NCI-H1092 (cell line): ENCODE measurements at places on chromosomes 2 and 18.

DNA sequence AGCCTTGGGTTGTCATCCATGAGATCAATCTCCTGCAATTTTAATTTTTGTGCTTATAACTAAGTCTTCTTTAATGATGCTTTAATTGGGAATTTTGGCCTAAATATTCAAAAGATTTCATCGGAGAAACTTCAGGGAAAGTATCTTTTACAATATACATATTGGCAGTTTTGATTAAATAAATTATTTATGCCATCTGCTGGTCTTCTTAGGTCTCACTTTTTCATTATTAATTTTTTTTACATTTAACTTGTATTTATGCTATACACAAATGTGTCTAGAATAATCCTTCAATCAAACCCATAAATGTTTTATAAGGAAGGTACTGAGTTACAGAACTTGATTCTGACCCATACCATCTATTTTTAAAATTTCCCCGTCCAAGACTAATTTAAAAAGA lies 95.1 kb upstream of the XPO1 start:
- no peak for DNase-seq

- DNase-seq, result no peak
These were observed 397.2 kb upstream of the CDH19 start for GRCh38 chr18:67001052-67001451.

DNA sequence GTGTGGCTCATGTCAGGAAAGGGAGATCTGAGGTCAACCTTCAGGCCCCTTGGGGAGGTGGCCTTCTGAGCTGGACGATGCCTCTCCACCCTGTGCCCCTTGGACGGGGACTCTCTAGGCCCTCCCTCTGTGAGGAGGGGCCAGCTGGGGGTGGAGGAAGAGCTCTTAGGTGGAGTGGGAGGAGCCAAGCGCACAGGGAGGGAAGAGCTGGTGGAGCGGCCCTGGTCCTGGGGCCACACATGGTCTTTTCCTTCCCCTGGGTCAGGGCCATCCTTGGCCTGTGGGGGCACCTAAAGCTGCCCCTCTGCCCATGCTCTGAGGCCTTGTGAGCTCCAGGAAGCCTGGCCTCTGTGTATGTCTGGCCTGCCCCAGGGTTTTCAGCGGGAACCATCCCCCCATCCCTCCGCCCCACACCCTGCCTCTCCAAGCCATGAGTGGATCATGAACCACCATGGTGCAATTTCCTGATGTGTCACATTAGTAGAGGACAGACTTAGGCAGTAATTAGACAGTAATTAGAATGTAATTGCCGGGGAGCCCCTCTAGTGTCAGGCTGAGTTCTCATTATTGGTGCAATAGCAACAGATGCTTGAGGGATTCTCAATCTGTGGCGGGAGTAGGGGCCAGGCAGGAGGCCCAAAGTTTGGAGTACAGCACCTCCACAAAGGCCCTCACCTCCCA lies 63.0 kb downstream of the GLI2 start:
- no peak for DNase-seq

- DNase-seq, result no peak
These were observed 5.6 kb downstream of the PHLPP1 start for GRCh38 chr18:62720766-62721613.

- no peak for DNase-seq
These were observed 327.6 kb downstream of the DCC start for GRCh38 chr18:52667463-52668065.

- DNase-seq, result no peak
These were observed 17.3 kb downstream of the UNC80 start for GRCh38 chr2:209788925-209789324.

- DNase-seq, result no peak
These were observed 46.5 kb downstream of the TET3 start for GRCh38 chr2:74031221-74031620.

GRCh38 chr18:13539050-13539449 lies 187.3 kb downstream of the FAM210A start:
- no peak for DNase-seq

DNA sequence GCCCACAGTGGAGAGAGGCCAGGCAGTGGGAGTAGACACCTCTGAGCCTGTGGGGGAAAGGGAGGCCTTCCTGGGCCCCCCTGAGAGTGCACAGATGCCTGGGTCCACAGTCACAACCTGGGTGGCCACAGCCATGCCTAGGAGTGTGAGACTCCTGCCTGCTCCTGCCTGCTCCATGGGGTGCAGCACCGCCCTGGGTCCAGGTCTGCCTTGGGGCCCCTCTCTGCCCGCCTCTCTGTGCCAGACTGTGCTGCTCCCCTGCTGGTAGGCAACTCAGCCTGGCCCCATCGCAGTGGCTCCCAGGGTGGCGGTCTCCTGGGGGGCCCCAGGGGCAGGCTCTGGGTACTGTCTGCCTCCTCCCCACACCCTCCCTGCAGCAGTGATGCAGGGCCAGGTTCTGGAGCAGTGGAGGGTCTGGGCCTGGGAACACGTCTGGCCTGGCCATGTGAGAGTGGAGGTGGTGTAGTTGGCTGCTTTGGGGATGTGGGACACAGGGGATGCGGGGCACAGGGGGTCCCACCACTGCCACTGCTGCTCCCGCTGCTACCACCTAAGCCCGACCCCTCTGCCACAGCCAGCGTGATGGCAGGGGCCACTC lies 60.1 kb upstream of the DLX2 start:
- no peak for DNase-seq

DNA sequence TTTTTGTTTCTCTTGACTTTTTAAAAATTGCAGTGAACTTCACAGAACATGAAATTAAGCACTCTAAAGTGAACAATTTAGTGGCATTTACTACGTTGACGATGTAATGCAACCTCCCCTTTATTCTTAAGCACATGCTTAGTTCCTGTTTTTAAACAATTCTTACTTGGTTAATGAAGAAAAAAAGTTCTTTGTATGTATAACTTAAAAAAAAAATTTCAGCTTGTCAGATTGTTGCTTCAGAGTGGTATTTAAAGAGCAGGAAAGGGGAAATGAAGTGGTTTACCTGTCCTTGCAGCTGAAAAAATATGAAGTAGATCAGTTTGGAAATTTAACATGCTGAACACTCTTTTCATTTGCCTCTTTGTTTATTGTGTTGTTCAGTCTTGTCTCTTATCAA lies 95.7 kb upstream of the RASGRP3 start:
- DNase-seq, result no peak

- DNase-seq, result no peak
These were observed 89.2 kb upstream of the CXCR4 start for GRCh38 chr2:136207030-136207623.

- no peak for DNase-seq
These were observed 17.0 kb upstream of the MPP4 start for GRCh38 chr2:201715459-201715858.
